ENCODE measurements at places on chromosomes 1 and 21. TPM values are rescaled to one million over a fixed set of nuclear protein-coding genes. Genes with fewer than 3 reads are reported as not detected.

- peaks cover 75% of the 10 kb centered on the region for H3K4me1 ChIP-seq
- H3K4me3 ChIP-seq, result peak overlapping the region; percentile 1
- H3K36me3 ChIP-seq, result peaks cover 1% of the 10 kb centered on the region
- no peak for DNase-seq
These were observed 90.5 kb upstream of the TLR5 start for GRCh38 chr1:223233410-223234169.

GRCh38 chr1:67468066-67468718, 38.0 kb upstream of the SERBP1 start:
- H3K27ac ChIP-seq, result no peak overlapping the region
- DNase-seq, result no peak
- H3K27me3 ChIP-seq, result peaks cover 20% of the 10 kb centered on the region
- no peaks in the 10 kb centered on the region for H3K36me3 ChIP-seq

DNA sequence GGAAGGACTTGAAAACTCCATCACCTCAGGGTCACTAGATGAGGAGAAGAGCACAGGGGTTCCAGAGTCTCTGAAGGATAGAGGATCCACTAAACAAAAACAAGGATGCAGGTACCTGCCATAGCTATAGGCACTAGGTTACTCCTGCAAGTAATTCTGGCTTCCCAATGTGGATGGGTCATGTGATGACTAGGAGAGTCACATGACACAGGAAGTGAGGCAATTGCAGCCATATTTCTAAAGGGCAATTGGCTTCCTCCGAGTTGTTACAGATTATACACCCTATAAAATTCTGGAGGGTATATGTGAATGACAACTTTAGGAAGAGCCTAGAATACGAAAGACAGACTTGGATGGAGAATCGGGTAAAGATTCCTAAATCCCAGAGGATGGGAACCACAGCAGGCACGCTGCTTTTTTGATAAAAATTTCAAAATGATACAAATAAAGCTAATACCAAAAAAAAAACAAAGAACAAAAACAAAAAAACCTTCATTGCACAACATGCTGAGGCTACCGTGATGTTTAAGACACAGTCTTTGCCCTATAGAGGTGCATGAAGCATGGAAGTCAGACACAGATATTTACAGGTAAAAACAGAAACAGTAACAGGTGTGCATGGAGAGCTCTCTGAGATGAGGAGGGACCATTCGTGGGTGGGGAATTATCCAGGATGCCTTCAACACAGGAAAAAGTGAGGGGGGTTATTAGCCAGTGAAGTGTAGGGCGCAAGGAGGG, 10.5 kb downstream of the MTX1 start:
- H3K27me3 ChIP-seq, result no peaks in the 10 kb centered on the region
- DNase-seq, result peak; percentile 24
- H3K27ac ChIP-seq, result no peak overlapping the region
- peak overlapping the region; percentile 75 for H3K4me3 ChIP-seq
- H3K4me1 ChIP-seq, result peaks cover 21% of the 10 kb centered on the region

The ERICH3 gene
- not detected for total RNA-seq

The IVL gene
- not detected for total RNA-seq

The DMBX1 gene
- total RNA-seq, result 0.37 TPM

DNA sequence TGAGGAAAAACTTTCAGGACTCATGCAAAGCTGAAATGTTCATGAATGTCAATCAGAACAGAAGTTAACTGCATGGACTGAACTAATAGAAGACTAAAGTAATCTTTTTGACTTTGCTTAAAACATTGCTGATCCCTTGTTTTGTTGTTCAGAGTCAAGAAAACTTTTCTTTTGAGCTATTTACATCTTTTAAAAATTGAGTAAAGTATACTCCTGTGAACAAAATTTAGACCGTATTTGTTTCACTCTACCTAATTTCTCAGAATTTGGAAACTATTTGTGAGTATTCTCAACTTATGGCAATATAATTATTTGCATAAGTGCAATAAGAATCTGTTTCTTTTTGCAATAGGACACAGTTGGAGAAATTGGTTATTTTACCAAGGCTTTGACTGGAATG, 41.1 kb downstream of the INPP5B start:
- peaks cover 29% of the 10 kb centered on the region for H3K36me3 ChIP-seq
- H3K27me3 ChIP-seq, result no peaks in the 10 kb centered on the region
- peaks cover 14% of the 10 kb centered on the region for H3K4me1 ChIP-seq

The SHISA4 gene
- 0.94 TPM for total RNA-seq

The C8B gene
- total RNA-seq, result not detected

The SLC30A2 gene
- not detected for total RNA-seq

The TMPRSS15 gene
- total RNA-seq, result not detected

- no peaks in the 10 kb centered on the region for H3K27me3 ChIP-seq
- H3K36me3 ChIP-seq, result no peaks in the 10 kb centered on the region
- H3K4me3 ChIP-seq, result no peak overlapping the region
- no peak overlapping the region for H3K27ac ChIP-seq
- no peaks in the 10 kb centered on the region for H3K4me1 ChIP-seq
- DNase-seq, result no peak
These were observed 129.1 kb downstream of the PIK3R3 start for GRCh38 chr1:46003315-46003714.

DNA sequence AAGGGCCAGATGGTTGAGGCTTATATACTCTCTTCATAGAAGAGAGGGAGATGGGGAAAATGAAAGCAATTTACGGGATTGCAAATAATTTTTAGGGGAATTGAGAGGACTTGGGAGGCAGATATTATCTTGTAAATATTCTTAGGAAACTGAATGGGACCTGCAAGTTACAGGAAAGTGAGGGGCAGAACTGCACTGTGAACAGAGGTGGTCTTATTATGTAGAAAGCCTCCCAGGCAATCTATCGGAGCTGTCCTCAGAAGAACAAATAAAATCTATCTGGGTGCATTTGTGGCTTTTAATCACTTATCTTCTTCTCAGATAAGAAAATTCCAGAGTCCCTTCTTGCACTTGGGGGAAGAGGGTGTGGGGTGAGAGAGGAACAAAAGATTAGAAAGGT, 223.5 kb downstream of the RHOU start:
- H3K36me3 ChIP-seq, result no peaks in the 10 kb centered on the region
- no peak overlapping the region for H3K4me3 ChIP-seq
- no peak for DNase-seq
- H3K27me3 ChIP-seq, result no peaks in the 10 kb centered on the region
- no peaks in the 10 kb centered on the region for H3K4me1 ChIP-seq

DNA sequence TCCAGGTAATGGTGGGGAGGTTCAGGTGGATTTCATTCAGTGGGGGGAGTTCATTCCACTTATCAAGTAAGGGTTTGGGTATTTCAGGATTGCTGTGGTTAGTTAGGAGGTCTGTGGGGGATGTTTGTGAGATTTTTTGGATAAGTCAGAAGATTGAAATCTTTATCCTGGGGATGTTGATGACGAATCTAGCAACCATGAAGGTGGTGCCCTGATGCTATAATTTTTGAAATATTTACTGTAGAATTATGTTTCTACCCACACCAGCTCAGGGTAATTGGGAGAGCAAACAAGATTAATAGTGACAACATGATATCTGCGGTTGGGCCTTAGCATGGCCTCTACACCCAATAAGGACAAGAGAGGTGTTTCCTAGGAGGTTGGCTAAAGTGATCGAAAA, 28.3 kb downstream of the SUCO start:
- no peak overlapping the region for H3K4me3 ChIP-seq
- H3K27ac ChIP-seq, result no peak overlapping the region
- H3K27me3 ChIP-seq, result no peaks in the 10 kb centered on the region
- DNase-seq, result no peak
- peaks cover 34% of the 10 kb centered on the region for H3K36me3 ChIP-seq

DNA sequence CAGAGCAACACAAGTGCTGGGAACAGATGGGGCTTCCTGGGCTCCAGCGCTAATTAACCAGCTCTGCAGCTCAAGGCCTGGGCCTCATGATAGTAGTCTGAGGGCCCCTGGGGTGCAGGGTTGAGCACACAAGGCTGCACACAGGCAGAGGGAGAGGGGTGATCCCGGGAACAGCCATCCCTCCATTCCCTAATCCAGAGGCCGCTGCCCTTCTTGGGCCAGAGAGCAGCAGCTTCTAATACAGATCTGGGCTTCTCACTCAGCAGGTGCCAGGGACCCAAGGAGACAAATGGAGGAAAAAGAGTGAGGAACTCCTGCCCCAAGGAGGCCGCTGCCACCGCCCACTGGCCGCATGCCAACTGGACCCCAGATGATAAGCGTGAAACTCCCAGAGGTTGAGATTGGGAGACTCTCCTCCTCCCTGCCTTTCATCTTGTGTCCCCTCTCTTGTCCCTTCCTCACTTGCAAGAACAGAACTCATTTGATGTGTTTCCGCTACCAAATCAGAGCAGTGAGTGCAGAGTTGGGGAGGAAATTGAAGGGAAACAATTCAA, 58.0 kb upstream of the IFNAR2 start:
- no peaks in the 10 kb centered on the region for H3K36me3 ChIP-seq
- peaks cover 5% of the 10 kb centered on the region for H3K27me3 ChIP-seq
- no peak overlapping the region for H3K4me3 ChIP-seq

DNA sequence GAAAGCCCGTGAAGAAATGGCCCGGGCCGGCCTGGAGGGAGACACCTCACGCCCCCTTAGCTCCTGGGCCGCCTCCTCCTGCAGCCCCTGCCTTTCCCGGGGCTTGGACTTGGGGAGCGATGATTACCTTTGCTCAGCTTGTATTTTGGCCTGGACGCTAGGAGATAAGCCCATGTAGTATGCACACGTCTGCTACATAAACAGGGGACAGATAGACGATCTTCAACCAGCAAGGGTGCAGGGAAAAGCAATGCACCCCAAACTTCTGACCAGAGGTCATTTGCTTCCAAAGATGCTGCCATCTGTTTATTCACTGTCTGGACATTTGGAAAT, 936 bp downstream of the TP73 start:
- DNase-seq, result no peak
- H3K4me1 ChIP-seq, result peaks cover 29% of the 10 kb centered on the region
- H3K4me3 ChIP-seq, result peak overlapping the region; percentile 59
- no peak overlapping the region for H3K27ac ChIP-seq
- H3K27me3 ChIP-seq, result peaks cover 32% of the 10 kb centered on the region

GRCh38 chr1:56235909-56236510, 343.4 kb downstream of the PLPP3 start:
- H3K36me3 ChIP-seq, result peaks cover 2% of the 10 kb centered on the region
- DNase-seq, result no peak
- no peak overlapping the region for H3K27ac ChIP-seq
- H3K4me3 ChIP-seq, result no peak overlapping the region
- H3K27me3 ChIP-seq, result peaks cover 7% of the 10 kb centered on the region

DNA sequence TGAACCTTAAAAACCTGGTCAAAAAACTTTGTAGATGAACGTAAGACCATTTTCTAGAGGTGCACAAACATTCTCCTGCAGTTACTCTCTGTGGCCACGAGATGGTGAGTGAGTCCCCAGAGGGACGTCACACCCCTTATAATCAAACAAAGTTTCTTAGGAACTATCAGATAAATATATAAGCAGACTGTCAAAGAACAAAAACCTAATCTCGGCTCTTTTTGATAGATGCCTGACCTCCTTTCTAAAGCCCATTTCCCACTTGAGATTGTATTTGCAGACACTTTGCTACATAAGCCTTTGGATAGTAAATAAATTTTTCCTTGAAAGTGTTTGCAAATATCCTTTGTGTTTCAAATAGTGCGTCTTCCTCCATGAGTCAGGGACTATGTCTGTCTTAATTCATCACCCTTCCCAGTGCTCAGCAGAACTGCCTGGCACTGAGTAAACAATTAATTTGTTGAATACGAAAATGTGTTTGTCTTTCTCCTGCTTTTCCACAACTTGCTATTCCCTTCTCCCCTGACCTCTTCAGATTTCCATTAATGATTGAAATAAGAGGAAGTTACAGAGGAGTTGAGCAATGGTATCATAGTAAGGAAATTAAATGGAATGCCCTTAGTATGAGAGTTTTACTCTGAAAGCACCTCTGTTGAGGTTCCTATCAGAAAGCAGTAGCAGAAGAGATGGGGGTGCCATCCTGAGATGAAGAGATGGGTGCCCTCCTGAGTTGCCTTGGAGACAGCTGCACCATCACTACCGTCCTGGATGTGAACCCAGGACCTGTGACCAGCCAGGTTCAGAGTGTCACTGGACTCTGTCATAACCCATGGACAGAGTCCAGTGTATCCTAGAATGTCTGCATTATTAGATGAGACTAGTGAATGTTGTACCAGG, 57.8 kb upstream of the RAVER2 start:
- no peak overlapping the region for H3K4me3 ChIP-seq
- no peaks in the 10 kb centered on the region for H3K27me3 ChIP-seq
- no peak overlapping the region for H3K27ac ChIP-seq
- DNase-seq, result peak; percentile 19

- peaks cover 4% of the 10 kb centered on the region for H3K4me1 ChIP-seq
- no peaks in the 10 kb centered on the region for H3K36me3 ChIP-seq
- H3K27ac ChIP-seq, result no peak overlapping the region
- no peak for DNase-seq
- H3K27me3 ChIP-seq, result no peaks in the 10 kb centered on the region
These were observed 250.0 kb upstream of the ADGRL2 start for GRCh38 chr1:81550753-81551152.

DNA sequence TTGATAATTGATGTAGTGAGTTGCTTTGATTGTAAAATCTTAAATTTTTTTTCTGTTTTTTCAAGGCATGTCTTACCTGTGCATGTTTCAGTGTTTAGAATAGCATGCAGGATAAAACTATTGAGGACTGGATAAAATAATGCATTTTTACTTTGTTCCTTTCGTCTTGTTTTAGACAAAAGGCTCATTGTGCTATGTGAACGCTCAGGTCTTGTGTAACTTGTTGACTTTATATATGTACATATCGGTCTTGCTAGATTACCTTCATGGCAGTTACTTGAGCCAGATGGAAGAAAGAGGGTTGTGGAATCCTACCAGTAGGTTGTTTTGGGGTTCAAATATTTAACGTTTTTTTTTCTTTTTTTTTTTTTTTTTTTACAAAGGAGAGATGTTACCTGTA, 7.0 kb downstream of the NFIA start:
- no peak overlapping the region for H3K4me3 ChIP-seq
- peaks cover 1% of the 10 kb centered on the region for H3K27me3 ChIP-seq
- H3K36me3 ChIP-seq, result peaks cover 5% of the 10 kb centered on the region
- no peak for DNase-seq
- peaks cover under 1% of the 10 kb centered on the region for H3K4me1 ChIP-seq

DNA sequence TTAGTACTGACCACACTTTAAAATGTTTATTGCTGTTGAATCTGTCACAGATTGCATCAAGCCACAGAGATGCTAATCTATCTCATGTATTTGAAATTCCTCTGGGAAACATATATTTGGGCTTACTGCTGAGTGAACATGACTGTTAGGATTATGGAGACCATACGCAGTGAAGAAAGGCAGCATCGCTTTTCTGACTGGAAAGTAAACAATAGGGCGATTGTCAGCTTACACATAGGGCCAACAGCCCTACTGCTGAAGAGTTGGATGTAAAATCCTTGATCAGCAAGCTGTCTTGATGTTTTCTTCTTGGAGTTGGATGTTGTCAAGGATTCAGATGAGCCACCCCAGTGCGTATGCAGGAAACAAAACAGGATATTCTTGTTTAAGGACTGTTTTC, 368.7 kb upstream of the ADGRL2 start:
- no peaks in the 10 kb centered on the region for H3K4me1 ChIP-seq
- H3K4me3 ChIP-seq, result no peak overlapping the region
- H3K27me3 ChIP-seq, result no peaks in the 10 kb centered on the region
- no peaks in the 10 kb centered on the region for H3K36me3 ChIP-seq
- DNase-seq, result no peak
- H3K27ac ChIP-seq, result no peak overlapping the region

- H3K4me1 ChIP-seq, result no peaks in the 10 kb centered on the region
- H3K27ac ChIP-seq, result no peak overlapping the region
- DNase-seq, result peak; percentile 11
These were observed 82.7 kb downstream of the NOS1AP start for GRCh38 chr1:162151900-162152829.

The MROH9 gene
- not detected for total RNA-seq

The SYT2 gene
- total RNA-seq, result not detected

- peaks cover 1% of the 10 kb centered on the region for H3K27me3 ChIP-seq
- H3K36me3 ChIP-seq, result peaks cover 3% of the 10 kb centered on the region
- H3K4me3 ChIP-seq, result no peak overlapping the region
- H3K4me1 ChIP-seq, result peaks cover 28% of the 10 kb centered on the region
- no peak for DNase-seq
These were observed 2.7 kb downstream of the MIA3 start for GRCh38 chr1:222620566-222620965.

The CCDC24 gene
- 1.4 TPM for total RNA-seq

Measured in activated T-cell treated with anti-CD3 and anti-CD28 coated beads, Interleukin-2, amount 50 U/mL, for 72 hours (primary cell).